ENCODE measurements at places on chromosomes 3 and 15.

- DNase-seq, result no peak
These were observed 180.2 kb downstream of the NTRK3 start for GRCh38 chr15:88076328-88076727.

DNA sequence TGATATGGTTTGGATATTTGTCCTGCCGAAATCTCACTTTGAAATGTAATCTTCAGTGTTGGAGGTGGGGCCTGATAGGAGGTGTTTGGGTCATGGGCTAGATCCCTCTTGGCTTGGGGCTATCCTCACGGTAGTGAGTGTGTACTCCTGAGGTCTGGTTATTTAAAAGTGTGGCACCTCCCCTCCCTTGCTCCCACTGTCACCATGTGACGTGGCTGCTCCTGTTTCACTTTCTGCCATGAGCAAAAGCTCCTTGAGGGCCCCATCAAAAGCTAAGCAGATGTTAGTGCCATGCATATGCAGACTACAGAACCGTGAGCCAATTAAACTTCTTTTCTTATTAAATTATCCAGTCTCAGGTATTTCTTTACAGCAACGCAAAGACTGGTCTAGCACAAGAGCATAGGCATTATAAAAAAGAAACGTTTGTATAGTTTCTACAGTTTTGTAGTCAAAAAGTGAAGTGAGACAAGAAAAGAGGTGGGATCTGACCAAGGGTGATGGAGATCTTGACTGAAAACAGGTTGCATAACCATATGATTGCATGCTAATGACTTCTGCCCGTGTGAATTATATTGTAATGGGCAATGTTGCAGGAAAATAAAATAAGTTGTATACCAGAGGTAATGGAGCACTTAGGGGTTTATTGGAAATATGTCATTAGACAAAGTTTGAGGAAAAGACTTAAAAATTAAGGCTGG, 28.5 kb upstream of the CLASP2 start:
- DNase-seq, result no peak

DNA sequence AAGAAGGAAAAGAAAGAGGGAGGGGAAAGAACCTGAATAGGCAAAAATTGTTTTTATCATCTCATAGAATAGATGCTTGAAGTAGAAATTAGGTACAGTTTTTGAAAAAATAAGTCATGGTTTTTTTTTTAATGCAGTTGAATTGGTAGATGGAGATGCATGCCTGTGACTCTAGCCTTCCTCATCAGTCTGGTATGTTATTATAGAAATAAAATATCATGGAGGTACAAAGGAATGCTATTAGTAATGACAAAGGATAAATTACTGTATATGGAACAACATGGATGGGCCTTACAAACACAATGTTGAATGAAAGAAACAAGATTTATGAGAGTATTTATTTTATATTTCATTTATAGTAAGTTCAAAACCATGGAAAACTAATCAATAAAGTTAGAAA, 162.4 kb upstream of the GALNT15 start:
- DNase-seq, result no peak

DNA sequence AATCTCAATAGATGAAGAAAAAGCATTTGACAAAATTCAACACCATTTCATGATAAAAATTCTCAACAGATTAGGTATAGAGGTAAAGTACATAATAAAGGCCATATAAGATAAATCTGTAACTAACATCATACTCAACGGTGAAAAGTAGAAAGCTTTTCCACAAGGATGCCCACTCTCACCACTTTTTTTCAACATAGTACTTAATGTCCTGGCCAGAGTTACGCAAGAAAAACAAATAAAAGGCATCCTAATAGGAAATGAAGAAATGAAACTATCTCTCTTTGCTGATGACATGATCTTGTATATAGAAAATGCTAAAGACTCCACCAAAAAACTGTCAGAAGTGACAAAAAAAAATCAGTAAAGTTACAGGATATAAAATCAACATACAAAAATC, 33.0 kb downstream of the THBS1 start:
- no peak for DNase-seq

- peak; percentile 39 for DNase-seq
These were observed 210.2 kb downstream of the TJP1 start for GRCh38 chr15:29612096-29612495.

GRCh38 chr3:190172751-190173150, 52.1 kb upstream of the P3H2 start:
- no peak for DNase-seq

DNA sequence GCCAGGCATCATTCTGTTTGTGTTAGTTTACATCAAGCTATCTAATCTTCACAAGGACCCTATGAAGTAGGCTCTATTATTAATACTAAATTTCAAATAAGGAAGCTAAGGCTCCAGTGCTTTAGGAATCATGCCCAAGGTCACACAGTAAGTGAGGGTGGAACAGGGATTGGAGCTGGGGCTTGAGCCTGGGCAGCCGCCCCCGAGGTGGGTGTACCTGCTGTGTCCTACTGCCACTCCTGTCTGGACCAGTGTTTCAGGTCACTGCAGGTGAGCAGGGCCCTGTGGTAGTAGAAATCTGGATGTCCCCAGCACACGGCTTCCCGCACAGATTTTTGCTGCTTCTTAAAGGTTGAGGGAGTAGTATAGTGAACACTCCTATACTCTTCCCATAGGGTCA, 6.5 kb downstream of the KLF13 start:
- DNase-seq, result no peak

- DNase-seq, result peak; percentile 45
These were observed 49.7 kb upstream of the GPD1L start for GRCh38 chr3:32056559-32057290.

DNA sequence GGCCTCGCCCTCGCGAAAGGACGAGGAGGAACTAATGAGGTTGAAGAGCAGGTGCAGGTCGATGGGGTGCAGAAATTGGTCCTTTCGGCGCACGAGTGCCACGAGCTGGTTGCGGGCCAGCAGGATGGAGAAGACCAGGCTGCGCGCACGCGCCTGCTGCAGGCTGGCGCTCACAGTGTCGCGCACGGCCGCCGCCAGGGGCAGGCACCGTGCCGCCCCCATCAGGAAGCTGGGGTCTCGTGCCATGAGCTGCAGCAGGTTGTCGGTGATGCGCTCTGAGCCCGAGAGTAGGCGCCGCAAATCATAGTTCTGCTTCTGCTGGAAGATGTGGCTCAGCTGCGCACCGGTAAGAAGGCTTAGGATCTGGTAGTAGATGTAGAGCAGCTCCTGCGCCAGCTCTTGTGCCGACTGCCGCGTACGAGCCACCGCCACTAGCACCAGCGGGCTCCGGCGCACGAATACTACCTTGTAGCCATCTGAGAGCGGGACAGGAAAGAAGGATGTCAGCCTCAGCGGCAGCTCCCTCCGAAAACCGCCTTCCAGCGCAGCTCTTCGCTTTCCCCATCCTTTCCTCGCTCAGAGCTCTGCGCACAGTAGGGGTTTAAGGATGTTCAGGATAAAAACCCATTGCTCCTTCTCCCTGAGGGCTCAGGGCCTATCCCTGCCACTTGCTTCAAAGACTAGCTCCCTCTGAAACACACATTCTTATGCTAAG, 6.9 kb upstream of the MST1R start:
- DNase-seq, result no peak

DNA sequence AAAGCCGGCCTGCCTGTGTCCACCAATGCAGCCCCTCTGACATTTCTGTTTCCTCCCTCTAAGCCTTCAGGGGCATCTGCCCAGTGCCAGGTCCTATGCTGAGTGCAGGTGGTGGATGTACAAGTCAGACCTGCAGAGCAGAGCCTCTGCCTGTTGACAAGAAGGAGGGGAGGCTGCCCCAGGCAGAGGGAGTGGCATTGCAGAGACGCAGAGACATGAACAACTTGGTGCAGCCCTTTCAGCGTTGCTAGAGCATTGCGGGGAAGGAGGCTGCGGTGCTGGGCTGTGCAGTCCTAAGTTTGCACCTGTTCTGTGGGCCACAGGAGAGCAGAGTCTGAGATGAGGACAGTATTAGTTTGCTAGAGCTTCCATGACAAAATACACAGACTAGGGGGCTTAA, 65.2 kb downstream of the LSM3 start:
- no peak for DNase-seq

- DNase-seq, result no peak
These were observed 2.0 kb downstream of the TMEM62 start for GRCh38 chr15:43135351-43135750.

DNA sequence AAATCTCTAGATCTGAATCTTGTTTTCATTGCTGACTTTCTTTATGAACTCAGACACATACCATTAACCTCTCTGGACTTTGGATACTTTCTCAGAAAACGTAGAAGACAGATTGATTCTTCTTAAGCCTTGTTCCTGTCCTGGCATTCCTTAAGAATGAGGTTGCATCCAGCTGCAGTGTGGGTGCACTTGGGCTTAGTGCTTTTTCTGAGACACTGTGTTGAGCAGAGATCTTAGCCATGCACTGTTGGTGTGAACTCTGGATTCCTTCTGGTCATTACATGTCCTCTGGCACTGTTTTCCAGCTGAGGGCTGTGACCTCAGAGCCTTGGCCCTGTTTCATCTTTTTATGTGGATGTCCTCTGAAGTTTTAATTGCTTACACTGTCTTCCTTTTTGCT, 428.3 kb downstream of the CNTN4 start:
- DNase-seq, result no peak

- peak; percentile 77 for DNase-seq
These were observed 37.7 kb upstream of the FGD5 start for GRCh38 chr3:14780927-14781507.

DNA sequence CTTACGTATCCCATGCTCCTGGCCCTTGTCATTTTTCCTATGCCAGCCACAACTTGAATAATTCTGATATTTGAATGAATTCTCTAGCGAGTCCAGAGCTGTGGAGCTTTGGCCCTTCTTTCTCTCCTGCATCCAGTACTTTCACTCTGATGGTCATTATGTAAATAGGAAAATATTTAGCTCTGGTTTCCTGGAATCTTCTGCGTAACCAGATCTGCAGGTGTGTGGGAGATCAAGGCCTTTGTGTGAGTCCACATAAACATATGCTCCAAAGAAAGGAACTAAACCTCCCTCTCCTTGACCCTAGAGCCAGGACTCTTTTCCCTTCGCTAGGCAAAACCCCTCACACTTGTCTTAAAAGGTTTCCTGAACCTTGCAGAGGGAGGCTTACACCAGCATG, 132.5 kb upstream of the THBS1 start:
- peak; percentile 46 for DNase-seq

GRCh38 chr15:62802612-62803011, 239.9 kb upstream of the TPM1 start:
- DNase-seq, result no peak

GRCh38 chr3:61928039-61928438, 366.7 kb downstream of the PTPRG start:
- no peak for DNase-seq

DNA sequence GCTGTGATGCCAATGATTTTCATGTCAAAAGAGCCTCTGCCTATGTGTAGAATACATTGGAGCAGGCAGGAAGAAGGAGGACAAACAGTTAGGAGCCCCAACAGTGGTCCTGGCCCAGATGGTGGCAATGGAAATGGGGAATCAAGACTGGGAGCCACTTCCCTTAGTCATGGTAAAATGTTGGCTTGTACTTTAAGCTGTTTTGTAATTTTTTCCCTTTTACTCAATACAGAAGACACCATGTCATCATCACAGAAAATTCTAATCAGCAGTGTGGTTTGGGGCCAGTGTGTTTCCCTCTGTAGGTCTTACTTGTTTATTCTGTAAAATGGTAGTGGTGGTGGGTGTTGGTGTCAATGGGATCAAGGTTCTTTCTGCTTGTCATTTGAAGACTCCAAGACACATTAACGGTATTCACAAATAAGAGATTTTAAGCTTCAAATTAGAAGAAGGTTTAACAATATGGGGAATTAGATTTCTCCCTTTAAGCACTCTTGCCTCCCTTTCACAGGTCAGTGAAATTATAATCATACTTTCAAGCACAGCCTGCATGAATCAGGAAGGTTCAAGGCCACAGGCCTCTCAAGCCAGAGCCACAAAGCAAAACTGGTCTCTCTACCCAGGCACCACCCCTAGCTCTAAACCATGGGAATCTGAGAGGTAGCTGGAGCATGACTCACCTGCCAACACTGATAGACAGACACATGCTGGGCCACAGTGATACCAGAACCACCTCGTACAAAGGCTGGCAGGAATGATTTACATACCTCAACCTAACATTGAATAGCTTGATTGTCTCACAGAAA, 24.9 kb downstream of the SIAH2 start:
- DNase-seq, result no peak

- peak; percentile 45 for DNase-seq
These were observed 1.4 kb downstream of the CSK start for GRCh38 chr15:74783072-74783807.

GRCh38 chr3:188530226-188530625, 376.3 kb downstream of the LPP start:
- DNase-seq, result no peak

DNA sequence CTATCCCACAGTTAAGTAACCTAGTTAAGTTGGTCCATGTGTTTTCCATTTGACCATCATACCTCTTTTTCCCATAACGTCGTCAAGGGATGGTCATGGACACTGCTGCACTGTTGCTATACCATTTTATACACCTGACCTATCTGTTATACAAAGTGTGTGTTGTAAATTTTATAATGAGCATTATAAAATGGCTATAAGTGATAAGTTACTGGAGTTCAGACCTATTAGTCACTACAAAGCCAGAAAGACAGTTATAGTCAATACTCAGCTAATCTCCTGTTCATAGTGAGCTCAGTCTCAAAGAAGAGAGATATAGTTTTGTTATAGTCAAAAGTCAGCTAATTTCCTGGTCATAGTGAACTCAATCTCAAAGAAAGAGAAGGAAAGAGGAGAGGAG, 18.9 kb upstream of the CTNNB1 start:
- DNase-seq, result no peak

DNA sequence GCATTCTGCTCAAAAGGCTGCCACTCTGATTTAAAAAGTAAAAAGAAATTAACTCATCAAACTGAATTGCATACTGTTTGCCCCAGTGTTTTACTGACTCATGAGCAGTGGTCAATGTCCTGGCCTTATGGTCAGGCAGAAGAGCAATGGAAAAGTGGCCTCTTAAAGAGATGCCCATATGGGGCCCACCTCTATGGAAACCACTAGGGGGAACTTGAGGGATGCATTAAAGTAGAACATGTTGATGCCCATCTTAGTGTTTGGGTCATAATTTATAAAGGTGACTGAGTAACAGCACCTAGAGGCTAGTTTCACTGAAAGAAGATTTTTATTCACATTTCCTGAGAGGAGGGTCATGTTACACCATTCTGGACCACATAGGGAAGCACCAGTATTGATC, 66.5 kb upstream of the RNU6-1 start:
- peak; percentile 4 for DNase-seq

DNA sequence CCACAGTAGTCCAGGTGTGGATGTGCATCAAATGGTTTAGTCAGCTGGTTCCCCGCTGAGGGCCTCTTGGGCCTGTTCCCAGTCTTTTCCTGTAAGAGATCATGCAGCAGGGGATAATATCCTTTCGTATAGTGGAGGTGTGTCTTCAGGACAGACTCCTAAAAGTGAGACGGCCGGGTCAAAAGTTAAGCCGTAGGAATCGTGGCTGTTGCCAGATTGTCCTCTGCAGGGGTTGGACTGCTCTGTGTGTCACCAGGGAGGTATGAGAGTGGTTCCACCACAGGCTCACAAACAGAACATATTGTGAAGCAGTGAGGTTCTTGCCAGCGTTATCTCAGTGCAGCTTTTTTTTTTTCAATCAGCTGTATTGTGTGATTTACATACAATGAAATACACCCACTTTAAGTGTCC, 95.0 kb downstream of the VGLL4 start:
- peak; percentile 87 for DNase-seq
